CD4-positive, alpha-beta memory T cell (primary cell): ENCODE measurements at places on chromosomes 2 and 18. TPM values are rescaled to one million over a fixed set of nuclear protein-coding genes. Genes with fewer than 3 reads are reported as not detected.

Gene ST8SIA5
- total RNA-seq = not detected

Gene GAREM1
- total RNA-seq = 0.28 TPM

Gene AFG3L2
- total RNA-seq = 31.4 TPM

DNA sequence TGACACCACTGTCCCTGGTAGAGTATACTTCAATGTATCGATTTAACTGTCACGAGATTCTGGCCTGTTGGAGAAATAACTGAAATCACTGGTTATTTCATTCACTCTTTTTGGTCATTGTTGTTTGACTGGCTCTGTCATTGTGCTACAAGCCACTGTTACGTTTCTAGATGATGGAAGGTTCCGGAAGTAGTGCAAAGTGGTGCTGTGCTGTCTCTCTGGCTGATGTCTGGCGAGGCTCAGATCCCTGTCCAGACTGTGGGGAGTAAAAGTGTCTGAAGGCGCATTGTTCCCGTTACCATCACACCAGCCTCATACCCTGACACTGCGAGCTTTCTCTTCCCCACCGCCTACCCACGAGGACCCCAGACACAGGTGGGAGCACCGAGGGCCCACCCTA, 11.7 kb downstream of the CNDP1 start:
- no peak for DNase-seq

DNA sequence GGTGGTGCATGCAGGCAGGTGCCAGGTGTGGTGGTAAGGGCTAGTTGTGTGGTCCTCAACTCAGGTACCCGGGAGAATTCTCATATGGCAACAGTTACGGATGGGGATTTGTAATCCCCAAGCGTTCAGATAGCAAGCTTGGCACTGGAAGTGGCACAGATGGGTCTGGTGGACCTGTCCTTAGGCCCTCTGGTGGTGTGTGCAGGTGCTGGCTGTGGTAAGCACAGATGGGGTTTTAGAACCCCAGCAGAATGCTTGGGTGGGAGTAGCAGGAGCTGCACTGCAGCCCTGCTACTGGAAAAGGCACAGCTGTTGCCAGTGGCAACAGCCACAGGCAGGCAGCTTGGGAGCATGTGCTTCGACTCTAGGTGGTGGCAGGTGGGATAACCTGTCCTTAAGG, 948.2 kb upstream of the FAM98A start:
- no peak for DNase-seq

GRCh38 chr18:55240978-55241377, 281.7 kb upstream of the CCDC68 start:
- DNase-seq = no peak
